ENCODE measurements at places on chromosomes 2 and 18.

GRCh38 chr2:184555352-184555751 is 43.0 kb upstream of the ZNF804A start:
- no peak for DNase-seq

DNA sequence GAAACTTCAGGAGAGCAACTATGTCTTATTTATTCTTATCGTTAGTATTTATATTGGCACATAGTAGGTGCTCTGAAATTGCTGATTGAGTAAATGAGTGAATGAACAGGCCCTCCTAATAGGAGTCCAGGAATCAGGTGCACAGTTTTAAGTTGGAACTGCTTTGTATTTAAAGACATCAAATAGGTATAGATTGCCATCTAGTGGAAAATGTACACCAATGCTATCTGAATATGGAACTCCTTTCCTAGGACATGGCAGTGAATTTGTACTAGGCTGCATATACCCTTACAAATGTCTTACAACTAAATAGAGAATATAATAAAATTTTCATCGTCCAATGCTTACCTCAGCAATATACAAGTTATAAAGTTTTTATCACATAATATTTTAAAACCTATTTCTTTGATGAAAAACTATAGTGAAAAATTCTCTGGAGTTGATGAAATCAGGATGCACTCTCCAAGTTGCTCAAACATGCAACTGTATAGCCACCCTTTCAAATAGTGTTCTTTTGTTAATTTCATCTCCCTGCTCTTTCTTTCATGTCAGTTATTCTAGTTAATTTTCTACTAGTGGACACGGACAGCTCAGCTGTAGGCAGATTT is 318.9 kb upstream of the SYT4 start:
- no peak for DNase-seq

- no peak for DNase-seq
Measured at GRCh38 chr18:59839931-59840685, 59.7 kb upstream of the PMAIP1 start.

DNA sequence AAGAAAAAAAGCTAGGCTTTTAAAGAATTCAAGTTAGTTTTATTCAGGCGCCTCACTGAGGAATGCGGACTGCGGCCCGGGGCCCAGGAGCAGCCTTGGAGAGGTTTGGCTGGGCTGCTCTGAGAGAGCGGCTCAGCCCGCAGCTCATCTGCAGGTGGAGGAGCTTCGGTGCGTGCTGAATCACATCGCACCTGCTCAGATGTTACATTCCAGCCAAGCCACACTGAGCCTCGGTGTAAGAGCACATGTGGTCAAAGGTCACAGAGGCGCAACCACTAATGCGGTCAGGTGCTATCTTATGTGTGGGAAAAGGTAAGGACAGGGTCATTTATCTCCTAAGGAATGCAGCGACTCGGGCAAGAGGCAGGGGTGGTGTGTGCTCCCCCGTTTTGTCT is 17.1 kb upstream of the CNDP1 start:
- no peak for DNase-seq

GRCh38 chr2:233319256-233319655 is 11.6 kb downstream of the SAG start:
- DNase-seq = no peak

GRCh38 chr18:76662626-76663025 is 159.7 kb upstream of the ZNF236 start:
- DNase-seq = no peak

GRCh38 chr2:102041351-102041750 is 49.6 kb downstream of the IL1R2 start:
- DNase-seq = no peak

DNA sequence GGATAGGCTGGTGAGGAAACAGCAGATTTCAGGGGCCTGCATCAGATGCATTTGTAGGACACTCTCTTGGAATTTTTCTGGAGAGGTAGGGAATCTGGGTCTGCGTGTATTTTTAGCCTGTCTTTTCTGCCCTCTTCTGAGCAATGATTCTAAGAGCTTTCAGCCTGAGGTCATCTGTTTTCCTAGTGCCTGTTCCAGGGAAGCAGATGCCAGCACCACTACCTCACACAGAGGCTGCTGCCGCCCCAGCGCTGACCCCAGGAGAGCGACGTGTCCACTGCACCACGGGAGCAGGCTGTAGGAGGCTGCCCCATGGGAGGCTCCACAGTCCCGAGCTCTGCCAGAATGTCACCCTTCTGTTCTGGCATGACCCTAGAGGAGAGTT is 316.5 kb downstream of the CYP26B1 start:
- no peak for DNase-seq

DNA sequence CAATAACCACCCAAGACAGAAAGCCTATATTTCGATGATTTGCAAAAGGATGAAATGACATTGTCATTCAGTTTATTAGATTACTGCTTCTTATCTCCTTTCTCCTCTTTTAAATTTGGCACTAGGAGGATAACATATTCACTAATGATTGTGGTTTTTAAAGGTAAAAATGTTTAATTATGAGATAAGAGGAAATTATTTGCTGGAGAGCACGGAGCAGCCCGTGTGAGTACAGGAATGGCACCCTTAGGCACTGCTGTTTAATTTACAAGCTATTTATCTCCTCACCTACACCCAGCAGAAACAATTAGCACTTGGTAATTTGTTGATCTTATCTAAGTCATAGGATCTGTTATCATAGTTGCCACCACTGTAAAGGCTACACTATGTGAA is 87.4 kb upstream of the SP3 start:
- no peak for DNase-seq
